ENCODE measurements at places on chromosomes 1 and 21.

- no peak for DNase-seq
Observed at GRCh38 chr1:77400781-77401180, 119.0 kb downstream of the AK5 start.

- no peak for DNase-seq
Observed at GRCh38 chr1:234976861-234977680, 151.6 kb downstream of the TOMM20 start.

GRCh38 chr1:44849575-44850132 lies 6.6 kb upstream of the PTCH2 start:
- DNase-seq = no peak

GRCh38 chr1:234969581-234970400 lies 158.8 kb downstream of the TOMM20 start:
- DNase-seq = no peak

GRCh38 chr1:207014728-207015127 lies 17.8 kb downstream of the C1orf116 start:
- no peak for DNase-seq

DNA sequence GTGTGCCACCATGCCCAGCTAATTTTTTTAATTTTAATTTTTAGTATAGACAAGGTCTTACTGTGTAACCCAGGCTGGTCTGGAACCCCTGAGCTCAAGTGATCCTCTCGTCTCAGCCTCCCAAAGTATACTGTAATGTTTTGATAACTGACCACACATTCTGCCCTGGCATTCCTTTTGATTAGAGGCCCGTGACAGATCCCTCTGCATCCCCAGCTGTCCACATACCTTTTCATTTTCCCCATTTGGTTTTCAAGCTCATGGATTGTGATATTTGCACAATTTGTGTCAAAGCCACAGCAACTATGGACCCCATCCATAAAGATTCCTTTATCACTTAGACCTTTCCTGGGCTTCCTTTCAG lies 116.8 kb upstream of the ATP1A1 start:
- DNase-seq = no peak

Data from stimulated activated CD4-positive, alpha-beta T cell treated with anti-CD3 and anti-CD28 coated beads, Interleukin-4, amount 100 ng/mL, for 1 hour (primary cell).